ENCODE measurements at places on chromosomes 5 and 9.

DNA sequence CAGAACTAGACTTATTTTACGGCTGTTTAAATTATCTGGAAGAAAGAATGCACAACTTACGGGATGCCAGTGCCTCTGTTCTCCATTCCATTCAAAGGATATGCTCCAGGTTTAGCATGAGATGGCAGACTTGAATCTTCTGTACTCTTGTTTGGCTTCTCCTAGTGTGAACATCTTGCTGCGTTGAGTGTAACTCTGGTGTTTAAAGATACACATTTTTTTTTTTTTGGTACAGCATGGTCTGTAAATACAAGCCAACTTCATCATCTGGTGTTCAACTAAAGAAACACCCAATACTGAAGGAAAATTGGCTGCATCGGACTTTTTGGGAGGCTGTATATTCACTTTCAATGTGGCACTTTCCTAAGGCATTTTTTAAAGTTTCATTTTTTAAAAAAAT, 7.4 kb upstream of the MIER3 start:
- DNase-seq: no peak

GRCh38 chr5:177445052-177445916, 1.3 kb upstream of the PRR7 start:
- DNase-seq: peak; percentile 50

- DNase-seq: no peak
Measured at GRCh38 chr9:7439355-7439995, 360.1 kb downstream of the DMAC1 start.

DNA sequence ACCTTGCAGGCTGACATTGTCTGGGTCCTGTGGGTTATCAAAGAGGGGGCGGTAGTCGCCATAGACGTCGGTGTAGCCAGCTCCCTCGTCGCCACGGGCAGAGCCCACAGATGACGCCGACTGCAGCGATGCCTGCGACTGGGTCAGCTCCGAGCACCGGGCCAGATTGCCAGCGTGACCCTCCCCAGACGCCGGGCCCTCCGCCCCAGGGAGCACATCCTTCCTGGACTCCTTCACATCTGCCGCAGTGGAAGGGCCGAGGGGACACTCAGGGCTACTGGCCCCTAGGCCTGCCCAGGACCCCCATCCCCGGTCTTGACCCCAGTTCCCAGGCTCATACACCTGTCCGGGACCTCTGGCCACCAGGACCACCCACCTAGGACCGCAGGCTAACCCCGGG, 13.9 kb downstream of the ABCA2 start:
- no peak for DNase-seq

DNA sequence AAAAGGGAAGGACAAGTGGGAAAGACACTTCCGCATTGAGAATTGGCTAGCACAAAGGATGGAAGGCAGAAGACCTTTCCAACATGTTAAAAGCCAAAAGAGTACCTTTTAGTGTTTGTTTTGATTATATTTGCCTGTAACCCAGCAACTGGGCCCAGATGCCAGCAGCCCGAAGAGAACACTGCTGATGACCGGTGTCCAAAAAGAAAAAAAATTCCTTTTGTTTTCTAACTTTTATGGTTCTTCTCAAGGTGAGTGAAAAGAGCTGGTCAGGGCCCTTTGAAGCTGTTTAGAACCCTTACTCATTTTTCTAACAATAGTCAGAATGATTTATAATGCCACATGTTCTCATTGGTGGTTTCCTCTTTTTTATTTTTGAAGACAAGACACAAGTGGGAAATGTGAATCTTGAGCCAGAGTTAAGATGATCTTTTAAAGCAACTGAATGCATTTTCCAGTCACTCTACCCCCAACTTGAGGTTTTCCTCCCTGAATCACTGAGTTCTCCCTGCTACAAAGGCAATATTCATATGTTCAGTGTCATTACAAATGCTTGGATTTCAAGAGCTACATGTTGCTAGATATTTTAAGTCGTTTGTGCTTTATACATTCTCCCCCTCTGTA, 32.3 kb upstream of the ZNF462 start:
- no peak for DNase-seq

Measured in stimulated activated CD4-positive, alpha-beta T cell treated with anti-CD3 and anti-CD28 coated beads, Interleukin-15, amount 100 ng/mL, for 24 hours (primary cell).